ENCODE measurements at places on chromosomes 1 and 21.

DNA sequence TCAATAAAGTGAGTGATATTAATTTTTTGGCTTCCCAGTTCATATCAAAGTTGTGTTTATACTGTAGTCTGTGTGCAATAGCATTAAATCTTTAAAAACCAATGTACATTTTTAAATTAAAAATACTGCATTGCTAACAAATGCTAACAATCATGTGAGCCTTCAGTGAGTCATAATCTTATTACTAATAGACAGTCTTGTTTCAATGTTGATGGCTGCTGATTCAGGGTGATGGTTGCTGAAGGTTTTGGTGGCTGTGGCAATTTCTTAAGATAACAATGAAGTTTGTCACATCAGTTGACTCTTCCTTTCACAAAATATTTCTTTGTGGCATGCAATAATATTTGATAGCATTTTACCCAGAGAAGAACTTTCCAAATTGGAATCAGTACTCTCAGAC lies 109.0 kb downstream of the ZMYM4 start:
- DNase-seq, result peak; percentile 76

- DNase-seq, result no peak
Observed at GRCh38 chr1:48988633-48989197, 212.0 kb upstream of the BEND5 start.

DNA sequence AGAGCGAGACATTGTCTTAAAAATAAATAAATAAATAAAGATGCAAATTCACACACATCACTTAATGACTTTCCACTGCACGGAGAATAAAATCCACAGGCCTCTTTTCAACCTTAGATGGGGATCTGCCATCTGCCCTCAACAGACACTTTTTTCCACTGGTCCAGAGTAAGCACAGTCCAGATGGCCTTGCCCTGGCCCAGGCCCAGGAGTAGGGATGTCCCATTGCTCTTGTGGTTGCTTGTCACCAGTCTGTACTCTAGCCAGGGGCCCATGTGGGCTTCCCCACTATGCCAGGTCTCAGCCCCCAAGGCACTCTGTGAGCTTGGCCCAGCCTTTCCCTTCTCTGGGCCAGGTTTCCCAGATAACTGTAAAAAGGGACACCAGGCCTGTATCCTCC lies 17.4 kb downstream of the PLOD1 start:
- no peak for DNase-seq

GRCh38 chr1:45772971-45773370 lies 22.5 kb upstream of the IPP start:
- DNase-seq, result no peak

- DNase-seq, result peak; percentile 44
Observed at GRCh38 chr1:190904091-190904695, 426.5 kb upstream of the BRINP3 start.

DNA sequence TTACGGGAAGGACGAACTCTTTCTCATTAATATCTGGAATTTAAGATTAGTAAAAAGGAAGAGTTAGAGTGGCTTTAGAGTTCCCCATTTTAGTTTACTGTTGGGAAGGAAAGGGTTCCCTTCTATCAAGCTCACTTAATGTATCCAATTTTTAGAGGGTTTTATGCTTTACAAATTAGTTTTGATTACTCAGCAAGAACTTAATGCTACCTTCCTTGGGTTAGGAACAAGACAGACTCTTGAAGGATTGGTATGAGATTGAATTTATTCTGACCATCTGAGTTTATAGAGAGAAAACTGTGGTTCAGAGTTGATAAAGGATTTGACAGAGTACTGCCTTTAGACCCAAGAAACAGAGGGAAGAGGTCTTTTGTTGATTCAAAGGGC lies 29.5 kb upstream of the RGS4 start:
- DNase-seq, result no peak

DNA sequence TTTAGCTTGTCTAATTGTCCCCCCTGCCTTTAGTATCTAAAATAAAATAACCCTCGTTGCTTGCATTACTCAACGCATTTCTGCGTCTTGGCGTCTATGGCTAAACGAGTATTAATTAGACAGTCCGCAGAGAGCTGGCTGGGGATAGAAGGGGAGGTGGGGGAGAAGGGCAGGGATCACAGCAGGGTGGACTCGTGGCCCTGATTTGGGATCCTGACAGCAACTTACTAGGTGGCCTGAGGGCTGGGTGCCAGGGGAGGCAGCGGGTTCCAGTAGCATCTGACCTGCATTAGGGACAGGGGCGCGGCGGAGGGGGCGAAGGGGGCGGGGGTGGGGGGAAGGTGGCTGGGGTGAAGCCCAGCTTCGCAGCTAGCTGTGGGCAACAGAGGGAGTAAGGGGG lies 1.1 kb upstream of the BACE2 start:
- no peak for DNase-seq

DNA sequence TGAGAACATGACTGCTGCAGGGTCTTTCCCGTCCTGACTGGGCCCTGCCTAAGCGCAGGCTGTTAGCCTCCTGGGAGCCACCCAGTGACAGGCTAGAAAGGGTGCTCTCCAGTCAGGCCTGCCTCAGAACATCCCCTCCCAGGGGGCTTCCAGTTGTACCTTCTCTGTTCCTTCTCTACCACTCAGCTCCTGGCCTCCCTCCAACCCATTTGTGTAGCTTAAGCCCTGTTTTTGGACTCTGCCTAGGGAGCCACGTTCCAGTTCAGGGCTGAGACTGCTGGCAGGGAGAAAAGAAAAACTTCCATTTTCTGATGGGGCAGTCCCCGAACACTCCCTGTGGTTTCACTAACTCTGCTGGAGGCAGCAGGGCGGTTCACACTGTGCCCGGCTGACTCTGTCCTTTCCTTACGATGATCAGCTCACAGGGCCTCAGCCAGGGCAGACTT lies 15.3 kb upstream of the POU3F1 start:
- DNase-seq, result no peak

- DNase-seq, result no peak
Observed at GRCh38 chr1:63843884-63844283, 70.1 kb downstream of the ROR1 start.

- peak; percentile 90 for DNase-seq
Observed at GRCh38 chr1:51558375-51558924, 39.4 kb upstream of the EPS15 start.

GRCh38 chr1:220826729-220827128 lies 40.0 kb downstream of the MTARC1 start:
- no peak for DNase-seq

GRCh38 chr1:201050515-201051277 lies 27.2 kb upstream of the KIF21B start:
- DNase-seq, result no peak

DNA sequence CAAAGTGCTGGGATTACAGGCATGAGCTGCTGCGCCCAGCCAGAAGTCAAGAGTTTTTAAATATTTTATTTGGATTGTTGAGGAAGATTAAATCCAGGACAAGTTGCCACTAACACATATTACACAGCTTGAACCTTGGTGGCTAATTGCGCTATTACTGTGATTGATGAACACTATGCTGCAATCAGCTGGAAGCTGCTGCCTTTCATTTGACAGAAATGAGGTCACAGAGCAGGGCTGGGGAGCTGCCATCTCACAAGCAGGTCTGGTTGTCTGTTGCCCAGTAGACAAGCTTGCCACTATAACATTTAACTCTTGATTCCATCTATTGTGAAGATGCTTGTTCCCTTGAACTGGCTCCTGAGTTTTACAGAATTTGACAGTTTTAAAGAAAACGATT lies 37.4 kb upstream of the NRDC start:
- DNase-seq, result no peak
